ENCODE measurements at places on chromosomes 3 and 15.
A peak's percentile ranks its signal among the peaks of the same experiment; 100 is the strongest.

GRCh38 chr15:68921926-68922325, 8.4 kb upstream of the SPESP1 start:
- DNase-seq = no peak

GRCh38 chr15:86157606-86158293, 78.1 kb downstream of the AGBL1 start:
- no peak for DNase-seq

DNA sequence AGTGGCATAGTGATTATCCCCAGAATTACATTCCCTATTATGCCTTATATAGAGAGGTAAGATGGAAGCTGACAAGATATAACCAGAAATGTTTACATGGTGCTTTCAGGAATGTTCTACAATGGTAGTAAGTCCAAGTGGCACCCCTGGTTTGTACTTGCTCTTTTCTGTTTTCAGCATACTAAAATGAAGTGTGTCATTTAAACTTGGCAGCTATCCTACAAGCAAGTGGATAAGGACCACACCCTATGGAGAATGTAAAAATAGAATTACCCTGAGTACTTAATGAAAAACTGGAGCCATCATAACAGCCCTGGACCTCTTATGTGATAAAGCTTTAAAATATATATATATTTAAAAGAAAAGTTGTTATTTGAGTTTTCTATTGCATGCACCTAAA, 1012.7 kb upstream of the CADM2 start:
- no peak for DNase-seq

- peak; percentile 94 for DNase-seq
Measured at GRCh38 chr3:194711913-194712312, 26.2 kb downstream of the FAM43A start.

DNA sequence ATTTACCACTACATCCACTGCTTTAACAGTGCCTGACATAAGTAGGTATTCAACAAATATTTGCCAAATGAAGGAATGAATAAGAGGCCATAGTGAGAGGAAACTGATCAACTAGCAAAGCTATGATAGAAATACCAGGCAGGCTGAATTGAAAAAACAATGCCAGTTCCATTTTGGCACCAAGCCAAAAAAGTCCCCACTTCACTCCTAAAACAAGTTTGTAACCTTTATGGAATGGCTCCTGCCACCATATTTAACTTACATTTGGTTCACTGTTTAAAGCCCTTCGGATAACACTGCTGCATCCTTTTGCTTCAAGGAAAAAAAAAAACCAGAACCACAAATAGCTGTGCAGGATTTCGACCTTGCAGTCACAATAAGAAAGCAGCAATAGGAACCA, 166.1 kb downstream of the FRMD5 start:
- no peak for DNase-seq
